ENCODE measurements at places on chromosomes 16 and 17.

GRCh38 chr16:78278056-78278450, 178.6 kb downstream of the WWOX start:
- DNase-seq = no peak

DNA sequence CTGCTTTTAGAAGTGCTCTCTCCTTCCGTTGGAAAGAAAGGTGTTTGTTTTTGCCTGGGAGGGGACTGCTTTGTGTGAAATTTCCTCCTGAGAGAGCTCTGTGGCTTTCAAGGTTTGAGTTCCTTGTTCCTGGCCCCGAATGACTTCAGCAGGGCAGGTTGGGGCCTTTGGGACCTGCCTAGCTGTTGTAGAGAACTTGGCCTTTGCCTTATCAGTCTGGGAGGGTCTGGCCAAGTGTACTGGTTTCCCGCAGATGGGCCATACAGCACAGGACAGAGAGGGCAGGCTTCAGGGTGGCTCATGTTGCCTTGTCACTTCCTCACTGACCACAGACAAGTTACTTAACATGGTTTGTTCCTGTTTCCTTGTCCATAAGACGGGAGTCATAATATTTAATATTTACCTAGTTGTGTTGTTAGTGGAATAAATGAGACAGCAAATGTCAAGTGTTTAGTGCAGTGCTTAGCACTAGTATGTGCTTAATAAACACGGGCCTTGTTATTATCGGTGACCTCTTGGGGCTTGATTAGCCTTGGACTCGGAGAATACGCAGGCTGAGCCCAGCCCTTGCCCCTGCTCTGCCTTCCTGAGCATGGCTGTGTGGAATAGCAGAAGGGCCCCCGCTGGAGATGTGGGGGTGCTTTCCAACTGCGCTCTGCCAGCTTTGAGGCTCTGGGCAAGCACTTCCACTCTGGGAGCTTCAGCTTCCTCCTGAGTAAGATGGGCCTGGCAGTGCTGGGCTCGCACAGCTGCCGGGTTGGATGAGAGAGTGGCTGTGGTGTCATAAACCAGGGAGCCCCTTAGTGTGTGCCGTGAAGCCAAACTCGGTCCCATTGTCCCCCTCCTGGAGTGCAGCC, 6.6 kb downstream of the PRSS8 start:
- no peak for DNase-seq

- no peak for DNase-seq
Measured at GRCh38 chr17:20262226-20263114, 204.9 kb downstream of the LGALS9B start.

GRCh38 chr17:6514371-6514770, 42.0 kb downstream of the PITPNM3 start:
- no peak for DNase-seq

DNA sequence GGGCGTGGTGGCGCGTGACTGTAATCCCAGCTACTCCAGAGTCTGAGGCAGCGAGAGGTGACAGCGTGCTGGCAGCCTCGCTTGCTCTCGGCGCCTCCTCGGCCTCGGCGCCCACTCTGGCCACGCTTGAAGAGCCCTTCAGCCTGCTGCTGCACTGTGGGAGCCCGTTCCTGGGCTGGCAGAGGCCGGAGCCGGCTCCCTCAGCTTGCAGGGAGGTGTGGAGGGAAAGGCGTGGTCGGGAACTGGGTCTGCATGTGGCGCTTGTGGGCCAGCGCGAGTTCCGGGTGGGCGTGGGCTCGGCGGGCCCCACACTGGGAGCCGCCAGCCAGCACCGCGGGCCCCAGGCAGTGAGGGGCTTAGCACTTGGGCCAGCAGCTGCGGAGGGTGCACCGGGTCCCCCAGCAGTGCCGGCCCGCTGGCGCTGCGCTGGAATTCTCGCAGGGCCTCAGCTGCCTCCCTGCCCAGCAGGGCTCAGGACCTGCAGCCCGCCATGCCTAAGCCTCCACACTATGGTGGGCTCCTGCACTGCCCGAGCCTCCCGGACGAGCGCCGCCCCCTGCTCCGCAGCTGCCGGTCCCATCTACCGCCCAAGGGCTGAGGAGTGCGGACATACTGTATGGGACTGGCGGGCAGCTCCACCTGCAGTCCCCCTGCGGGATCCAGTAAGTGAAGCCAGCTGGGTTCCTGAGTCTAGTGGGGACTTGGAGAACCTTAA, 1093.3 kb upstream of the CDH8 start:
- no peak for DNase-seq

Measured in NCI-H510A (cell line).